ENCODE measurements at places on chromosomes 7 and 10.

DNA sequence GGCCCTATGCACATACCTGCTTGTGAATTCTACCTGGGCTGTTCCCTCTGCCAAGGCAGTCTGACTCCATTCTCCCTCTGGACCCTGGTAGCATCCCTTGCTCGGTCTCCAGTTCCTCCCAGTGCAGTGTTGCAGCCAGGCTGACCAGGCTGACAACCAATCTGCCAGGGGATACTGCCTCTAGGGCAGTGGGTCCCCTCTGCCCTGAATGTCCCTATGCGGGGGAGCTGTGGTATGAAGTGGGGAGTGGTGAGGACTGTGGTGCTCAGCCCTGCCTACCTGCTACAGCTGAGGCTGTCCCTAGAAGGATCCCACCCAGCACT lies 48.0 kb upstream of the CAMK2B start:
- DNase-seq, result no peak

DNA sequence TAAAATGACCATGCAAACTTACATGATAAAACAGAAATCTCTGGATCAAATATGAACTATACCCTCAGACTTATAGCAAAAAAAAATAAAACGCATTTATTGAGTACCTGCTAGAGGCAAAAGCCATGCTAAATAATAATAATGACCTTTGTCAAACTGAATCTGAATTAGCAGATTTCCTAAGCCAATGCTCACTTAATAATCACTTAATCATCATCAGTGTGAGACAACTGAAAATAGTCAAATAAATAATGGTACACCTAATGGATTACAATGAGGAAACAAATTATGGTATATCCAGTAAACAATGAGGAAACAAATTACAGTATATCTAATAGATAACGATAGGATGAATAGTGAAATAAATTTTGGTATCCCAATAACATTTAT lies 37.6 kb downstream of the COL1A2 start:
- DNase-seq, result no peak

- no peak for DNase-seq
Measured at GRCh38 chr7:92228100-92228499, 17.6 kb downstream of the KRIT1 start.

DNA sequence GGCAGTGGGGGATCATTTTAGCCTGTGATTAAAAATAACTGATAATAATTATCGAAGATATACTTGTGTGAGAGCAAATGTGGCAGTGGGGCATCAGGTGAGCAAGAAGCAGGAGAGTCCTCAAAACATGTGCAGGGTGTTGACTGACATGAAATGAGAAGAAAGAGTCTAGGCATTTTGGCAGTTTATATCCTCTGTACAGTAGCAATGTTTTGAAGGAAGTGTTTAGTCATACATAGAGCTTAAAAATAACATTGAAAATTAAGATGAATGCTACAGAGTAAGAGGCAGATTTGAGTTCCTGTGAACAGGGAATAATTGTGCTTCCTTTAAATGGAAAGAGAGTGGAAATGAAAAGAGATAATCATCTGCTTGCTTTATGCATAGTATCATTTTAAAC lies 47.4 kb downstream of the VPS50 start:
- no peak for DNase-seq

DNA sequence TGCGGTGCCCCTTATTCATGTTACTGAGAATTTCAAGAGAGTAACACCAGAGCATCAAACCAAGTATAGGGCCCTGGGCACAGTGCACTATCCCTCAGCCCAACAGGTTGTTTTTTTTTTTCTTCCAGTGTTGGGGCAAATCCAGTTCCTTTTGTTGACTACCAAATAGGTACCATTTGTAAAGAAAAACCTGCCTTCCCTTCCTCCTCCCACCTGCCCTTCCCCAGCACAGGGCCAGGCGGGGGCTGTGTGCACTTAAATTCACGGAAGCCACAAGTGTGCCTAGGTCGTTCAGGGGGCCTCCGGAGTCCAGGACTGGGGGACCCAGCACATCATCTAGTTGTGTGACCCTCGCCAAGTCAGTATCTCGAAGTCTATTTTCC lies 595 bp upstream of the SFXN4 start:
- no peak for DNase-seq

- DNase-seq, result no peak
Measured at GRCh38 chr7:30553141-30553540, 41.5 kb upstream of the GARS1 start.

GRCh38 chr10:123643315-123643714 lies 22.8 kb upstream of the GPR26 start:
- no peak for DNase-seq

DNA sequence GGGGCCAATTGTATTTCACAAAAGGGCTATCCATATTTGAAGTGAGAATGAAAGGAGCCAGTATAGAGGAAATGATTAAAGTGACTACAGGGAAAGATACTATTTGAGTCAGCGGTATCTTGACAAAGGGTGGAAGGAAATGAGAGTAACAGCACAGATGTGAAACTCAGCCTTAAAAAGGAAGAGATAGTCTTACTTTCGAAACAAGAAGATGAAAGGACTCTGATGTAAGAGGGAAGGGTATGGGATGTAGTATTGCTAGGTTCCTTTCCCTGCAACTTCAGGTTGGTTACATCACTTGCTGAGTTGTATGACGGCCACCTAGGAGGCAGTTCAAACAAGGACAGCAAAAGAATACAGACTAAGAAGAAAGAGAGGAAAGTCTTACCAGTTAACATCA lies 13.7 kb downstream of the CISD1 start:
- DNase-seq, result peak; percentile 10

Data from stimulated activated CD4-positive, alpha-beta T cell treated with anti-CD3 and anti-CD28 coated beads, Interleukin-4, amount 100 ng/mL, for 1 hour (primary cell).